ENCODE measurements at places on chromosomes 13 and 19.

GRCh38 chr19:55406826-55407549 lies 600 bp downstream of the UBE2S start:
- peak; percentile 47 for DNase-seq

- no peak for DNase-seq
Measured at GRCh38 chr13:79593121-79593520, 112.2 kb downstream of the NDFIP2 start.

- peak; percentile 80 for DNase-seq
Measured at GRCh38 chr19:1513499-1514294, 878 bp upstream of the ADAMTSL5 start.

GRCh38 chr13:100596516-100596915 lies 7.9 kb upstream of the GGACT start:
- no peak for DNase-seq

DNA sequence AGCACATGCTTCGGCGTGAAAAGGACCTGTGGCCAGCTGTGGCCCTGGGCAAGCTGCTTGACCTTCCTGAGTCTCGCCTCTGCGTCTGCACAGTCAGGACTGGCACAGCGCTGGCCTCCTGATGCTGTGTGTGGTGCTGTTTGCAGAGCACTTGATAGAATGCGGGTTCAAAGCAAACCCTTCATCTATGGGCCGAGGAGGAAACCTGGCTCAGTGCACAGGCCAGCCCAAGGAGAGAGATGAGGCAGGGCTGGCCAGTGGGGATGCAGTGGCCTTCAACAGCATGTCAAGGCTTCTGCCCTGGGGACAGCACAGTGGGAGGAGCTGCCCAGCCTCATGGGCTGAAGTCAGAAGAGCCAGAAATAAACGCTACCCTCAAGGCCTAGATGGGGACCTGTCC lies 21.3 kb upstream of the VSTM2B start:
- no peak for DNase-seq

GRCh38 chr13:97226788-97227627 lies 4.9 kb downstream of the MBNL2 start:
- peak; percentile 36 for DNase-seq

GRCh38 chr19:12543855-12544254 lies 7.4 kb downstream of the ZNF564 start:
- DNase-seq = no peak

- no peak for DNase-seq
Measured at GRCh38 chr13:92896842-92897241, 329.8 kb upstream of the GPC6 start.

- DNase-seq = no peak
Measured at GRCh38 chr19:42228641-42229040, 8.5 kb downstream of the ZNF526 start.

DNA sequence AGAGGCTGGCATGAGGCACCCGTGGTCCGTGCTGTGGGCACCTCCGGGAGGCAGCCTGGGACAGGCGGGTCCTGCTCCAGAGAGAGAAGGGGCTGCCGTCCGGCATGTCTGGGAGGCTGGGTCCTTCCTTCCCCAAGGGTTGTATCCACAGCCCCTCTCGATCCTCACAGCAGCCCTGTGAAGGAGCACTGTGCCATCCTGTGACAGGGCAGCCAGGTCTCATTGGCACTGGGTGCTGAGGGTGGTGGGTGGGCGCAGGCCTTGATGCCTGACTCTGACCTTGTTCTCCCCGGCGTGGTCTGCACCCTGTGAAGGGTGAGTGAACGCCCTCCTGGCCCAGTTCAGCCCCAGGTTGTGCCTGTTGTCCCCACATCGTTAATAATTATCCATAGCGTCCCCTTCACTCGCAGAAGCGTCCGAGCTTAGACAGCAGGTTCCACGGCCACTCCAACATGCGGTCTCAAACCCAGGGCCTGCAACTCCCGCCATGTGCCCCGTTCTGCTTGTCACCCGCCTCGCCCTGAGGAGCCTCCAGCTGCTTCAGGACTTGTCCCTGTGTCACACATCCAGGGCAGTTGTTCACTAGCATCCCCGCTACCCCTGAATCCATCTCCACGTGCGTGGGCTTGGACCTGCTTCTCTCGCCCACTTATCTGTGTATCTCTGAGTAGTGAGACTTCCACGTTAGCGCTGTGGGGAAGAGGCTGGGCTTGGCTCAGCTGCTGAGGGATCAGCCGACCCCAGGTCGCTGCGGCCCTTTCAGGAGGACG lies 10.6 kb downstream of the ATP11A start:
- DNase-seq = no peak

- DNase-seq = no peak
Measured at GRCh38 chr13:96984051-96984508, 10.2 kb downstream of the OXGR1 start.

DNA sequence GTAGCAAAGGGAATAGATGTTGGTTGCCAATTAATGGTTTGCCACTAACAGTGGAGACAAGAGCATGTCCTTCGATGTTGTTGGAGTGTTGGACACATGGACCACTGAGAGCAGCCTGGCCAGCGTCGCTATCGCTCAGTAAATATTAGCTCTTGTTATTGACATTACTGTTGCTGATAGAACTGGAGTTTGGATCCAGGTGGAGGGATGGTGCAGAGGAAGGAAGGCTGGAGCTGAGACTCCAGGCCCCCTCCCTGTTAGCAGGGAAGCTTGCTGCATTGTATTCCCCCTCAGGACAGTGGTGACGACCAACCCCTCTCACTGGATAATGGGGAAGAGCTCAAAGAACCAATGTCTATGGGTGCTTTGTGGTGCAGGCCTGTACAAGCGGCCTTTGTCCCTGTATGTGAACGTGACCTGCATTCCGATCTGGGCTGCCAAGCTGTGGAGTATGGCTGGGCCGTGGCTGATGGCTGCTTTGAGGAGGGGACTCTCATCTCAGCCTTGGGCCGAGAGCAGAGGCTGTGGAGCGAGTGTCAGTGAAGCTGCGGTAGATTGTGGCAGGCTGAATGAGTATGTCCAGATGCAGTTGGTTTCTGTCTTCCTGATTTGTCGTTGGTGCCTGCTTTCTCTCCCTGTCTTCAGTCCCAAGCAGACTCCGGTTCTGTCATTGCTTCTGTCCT lies 7.0 kb downstream of the CLASRP start:
- DNase-seq = no peak

- no peak for DNase-seq
Measured at GRCh38 chr19:11964496-11964857, 363 bp upstream of the ZNF763 start.

DNA sequence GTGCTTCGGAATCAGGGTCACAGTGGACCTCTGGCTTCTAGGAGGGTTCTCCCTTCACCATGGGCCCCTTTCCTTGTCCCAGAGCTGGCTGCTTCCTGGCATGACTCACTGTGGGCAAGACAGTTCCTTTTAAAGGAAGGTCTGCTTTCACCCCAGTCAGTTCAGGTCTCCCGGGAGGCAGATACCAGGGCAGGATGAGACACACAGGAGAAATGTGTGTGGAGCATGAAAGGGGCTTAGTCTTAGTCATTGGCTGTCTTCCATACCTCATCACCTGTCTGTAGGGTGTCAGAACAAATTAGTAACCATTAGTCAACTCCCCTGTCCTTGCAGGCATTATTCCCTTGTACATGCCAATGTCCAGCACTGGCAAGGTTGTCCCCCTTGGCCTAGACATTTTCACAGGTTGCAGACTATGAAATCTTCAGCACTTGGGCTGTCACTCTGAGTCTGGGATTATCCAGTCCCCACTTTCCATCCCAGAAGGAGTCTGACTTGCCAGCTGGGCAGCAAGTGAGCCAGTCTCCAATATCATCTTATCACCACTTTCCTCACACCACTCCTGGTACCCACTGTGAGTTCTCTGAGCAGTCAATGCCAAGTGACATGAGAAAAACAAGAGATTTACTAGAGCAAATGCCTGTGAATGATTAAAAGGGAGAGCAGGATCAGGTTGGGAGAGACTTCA lies 76.8 kb upstream of the MEDAG start:
- DNase-seq = no peak

DNA sequence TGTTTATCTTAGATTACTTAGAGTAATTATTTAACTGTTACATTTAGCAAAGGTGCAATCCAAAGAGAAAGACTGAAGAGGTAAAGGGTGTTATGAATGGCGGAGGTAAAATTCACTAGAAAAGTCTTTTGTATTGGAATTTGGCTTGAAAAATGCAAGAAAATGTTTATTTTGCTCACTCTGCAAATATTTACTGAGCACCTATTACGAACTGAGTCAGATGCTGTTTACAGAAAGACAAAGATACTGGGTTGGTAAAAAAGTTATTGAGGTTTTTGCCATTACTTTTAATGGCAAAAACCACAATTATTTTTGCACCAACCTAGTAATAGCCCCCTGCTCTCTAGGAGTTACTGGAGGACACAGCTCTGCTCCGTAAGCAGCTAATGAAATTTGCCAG lies 135.2 kb downstream of the RBM26 start:
- DNase-seq = no peak

GRCh38 chr19:55372316-55373081 lies 2.2 kb upstream of the IL11 start:
- no peak for DNase-seq

Measured in GM10248 (cell line).